ENCODE measurements at places on chromosomes 12 and 14.

GRCh38 chr12:104336115-104336514 is 32.6 kb downstream of the EID3 start:
- no peak for DNase-seq

- DNase-seq: no peak
Measured at GRCh38 chr14:71488703-71489191, 443.5 kb upstream of the RGS6 start.

DNA sequence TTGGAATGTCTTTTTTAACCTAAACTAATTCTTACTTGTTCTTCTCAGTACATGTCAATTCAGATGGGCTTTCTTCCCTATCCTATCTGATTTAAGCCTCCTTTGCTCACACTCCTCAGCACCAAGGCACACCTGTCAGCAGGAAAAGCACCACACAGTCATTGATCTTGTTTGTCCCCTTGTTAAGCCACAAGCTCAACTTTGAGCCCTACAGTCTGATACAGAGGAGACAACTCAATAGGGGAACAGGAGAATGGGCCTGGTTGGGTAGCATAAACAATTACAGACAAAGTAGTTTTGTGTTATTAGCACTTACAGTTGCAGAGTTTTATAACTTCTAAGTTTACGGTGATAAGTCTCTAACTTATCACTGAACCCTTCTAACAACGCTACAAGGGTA is 29.5 kb upstream of the SYCP3 start:
- no peak for DNase-seq

- DNase-seq: no peak
Measured at GRCh38 chr12:90965204-90965603, 10.2 kb upstream of the CCER1 start.

- no peak for DNase-seq
Measured at GRCh38 chr12:95258151-95258550, 40.5 kb downstream of the VEZT start.

- DNase-seq: no peak
Measured at GRCh38 chr12:122979908-122980182, 636 bp upstream of the ARL6IP4 start.

DNA sequence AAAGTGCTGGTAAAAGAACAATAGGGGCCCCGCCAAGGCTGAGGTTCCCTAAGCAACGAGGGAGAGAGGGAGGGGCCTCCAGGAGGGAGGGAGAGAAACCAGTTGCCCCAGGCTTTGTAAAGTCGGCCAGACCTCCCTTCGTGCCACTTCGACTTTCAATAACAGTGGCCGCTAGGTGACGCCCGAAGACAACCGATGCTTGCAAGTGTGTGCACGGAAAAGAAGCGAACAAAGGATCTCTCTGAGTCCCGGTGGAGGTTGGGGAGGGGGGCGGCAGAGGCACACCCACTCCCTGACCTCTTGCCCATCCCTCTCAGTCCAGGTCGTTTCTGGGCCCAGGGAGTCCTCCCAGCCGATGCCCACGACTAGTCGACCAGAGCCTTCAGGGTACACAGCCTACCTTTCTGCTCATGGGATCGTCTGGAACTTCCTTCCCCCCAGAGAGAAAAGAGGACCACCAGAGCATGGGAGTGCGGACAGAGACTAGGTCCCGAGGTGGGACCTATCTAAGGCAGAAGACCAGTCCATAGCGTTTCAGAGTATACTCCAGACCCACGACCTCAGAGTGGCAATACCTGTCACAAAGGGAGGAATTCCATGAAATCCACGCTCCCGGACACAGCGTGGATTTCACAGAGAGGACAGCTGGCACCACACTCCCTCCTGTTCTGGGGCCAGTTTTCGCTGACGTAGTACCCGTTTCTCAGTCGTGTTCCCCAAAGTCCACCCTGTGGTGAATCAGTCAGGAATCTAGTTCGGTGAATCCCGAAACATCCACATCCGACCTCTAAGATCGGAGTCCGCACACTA is 262.7 kb upstream of the ALG10B start:
- no peak for DNase-seq

- no peak for DNase-seq
Measured at GRCh38 chr14:96122496-96122895, 82.1 kb upstream of the BDKRB2 start.

DNA sequence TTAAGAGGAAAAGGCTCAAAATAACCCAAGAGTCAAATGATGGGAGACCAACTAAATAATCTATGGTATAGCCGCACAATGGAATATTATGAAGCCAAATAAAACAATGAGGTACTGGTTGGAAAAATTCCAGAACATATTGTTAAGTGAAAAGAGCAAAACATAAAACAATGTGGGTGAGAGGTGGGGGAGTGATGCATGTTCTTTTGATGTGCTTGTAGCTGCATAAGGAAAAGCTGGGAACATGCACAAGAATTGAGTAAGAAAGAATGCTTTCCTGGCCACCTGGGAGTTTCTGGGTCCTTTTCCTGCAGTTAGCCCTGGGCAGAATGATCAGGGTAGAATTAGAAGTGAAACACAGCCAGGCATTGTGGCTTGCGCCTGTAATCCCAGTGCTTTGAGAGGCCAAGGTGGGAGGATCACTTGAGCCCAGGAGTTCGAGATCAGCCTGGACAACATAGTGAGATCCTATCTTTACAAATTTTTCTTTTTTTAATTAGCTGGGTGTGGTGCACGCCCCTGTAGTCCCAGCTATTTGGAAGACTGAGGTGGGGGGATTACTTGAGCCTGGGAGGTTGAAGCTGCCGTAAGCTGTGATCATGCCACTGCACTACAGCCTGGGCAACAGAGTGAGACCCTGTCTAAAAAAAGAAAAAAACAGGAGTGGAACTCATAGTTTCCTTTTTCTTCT is 7.9 kb downstream of the ABCB9 start:
- no peak for DNase-seq

- DNase-seq: no peak
Measured at GRCh38 chr12:109105176-109105575, 7.8 kb downstream of the UNG start.

- DNase-seq: no peak
Measured at GRCh38 chr12:109302358-109302757, 6.7 kb downstream of the FOXN4 start.

GRCh38 chr12:130177635-130178242 is 15.5 kb downstream of the FZD10 start:
- no peak for DNase-seq

- DNase-seq: no peak
Measured at GRCh38 chr14:56137453-56137807, 19.2 kb downstream of the PELI2 start.

DNA sequence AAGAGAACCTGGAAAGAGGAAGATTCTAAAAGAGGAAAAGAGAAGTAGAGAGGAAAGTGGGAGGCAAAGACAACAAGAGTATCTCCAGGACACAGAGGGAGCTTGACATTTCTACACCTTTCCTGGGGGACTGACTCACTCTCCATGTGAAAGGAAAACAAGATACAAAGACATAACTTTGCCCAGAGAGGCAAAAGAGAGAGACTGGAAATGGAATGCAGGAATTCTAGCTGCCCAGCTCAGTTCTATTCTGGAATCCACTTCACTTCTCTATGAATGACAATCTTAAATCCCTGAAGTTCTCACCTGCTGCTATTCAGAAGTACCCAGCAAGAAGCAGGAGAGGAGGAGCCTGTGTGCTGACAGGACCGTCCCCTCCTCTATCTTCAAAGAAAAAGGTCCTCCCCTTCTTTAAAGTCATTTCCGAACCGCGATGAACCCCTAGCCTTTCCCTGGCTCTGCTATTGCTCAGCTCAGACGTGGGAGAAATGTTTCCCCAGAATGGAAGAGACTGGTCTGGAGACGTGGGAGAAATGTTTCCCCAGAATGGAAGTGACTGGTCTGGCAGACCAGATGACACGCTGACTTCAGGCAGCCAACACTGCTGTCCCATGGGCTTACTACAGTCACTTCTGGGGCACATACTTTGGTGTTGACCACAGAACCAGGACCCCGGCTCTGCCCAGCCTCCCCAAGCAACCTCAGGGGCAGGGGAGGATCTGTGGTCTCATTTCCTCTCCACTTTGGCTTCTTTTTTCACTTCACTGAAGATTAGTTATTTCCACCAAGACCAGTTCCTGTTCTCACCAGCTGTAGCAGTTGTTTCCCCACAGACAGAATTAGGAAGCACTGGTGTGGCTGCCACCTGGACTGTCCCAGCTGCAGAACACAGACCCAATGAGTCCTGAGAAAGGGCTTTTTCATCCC is 8.3 kb downstream of the FMNL3 start:
- peak; percentile 58 for DNase-seq

DNA sequence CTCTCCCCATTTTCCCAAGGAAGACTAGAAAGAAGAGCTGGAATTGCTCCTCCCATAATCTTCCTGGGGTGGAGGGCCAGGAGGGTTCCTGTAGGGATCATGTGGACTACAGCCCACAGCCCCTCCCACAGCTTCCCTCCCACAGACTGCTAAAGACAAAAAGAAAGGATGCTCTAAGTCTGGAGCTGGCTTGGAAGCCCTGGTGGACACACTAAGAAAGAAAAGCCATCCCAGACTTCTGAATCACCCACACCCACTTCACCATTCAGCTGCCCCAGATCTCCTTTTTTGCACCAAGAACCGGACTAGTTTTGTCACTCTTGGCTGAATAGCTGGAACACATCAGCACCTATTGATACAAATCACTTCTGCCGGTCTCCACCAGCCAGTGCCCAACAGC is 56.8 kb upstream of the PLXNC1 start:
- no peak for DNase-seq

DNA sequence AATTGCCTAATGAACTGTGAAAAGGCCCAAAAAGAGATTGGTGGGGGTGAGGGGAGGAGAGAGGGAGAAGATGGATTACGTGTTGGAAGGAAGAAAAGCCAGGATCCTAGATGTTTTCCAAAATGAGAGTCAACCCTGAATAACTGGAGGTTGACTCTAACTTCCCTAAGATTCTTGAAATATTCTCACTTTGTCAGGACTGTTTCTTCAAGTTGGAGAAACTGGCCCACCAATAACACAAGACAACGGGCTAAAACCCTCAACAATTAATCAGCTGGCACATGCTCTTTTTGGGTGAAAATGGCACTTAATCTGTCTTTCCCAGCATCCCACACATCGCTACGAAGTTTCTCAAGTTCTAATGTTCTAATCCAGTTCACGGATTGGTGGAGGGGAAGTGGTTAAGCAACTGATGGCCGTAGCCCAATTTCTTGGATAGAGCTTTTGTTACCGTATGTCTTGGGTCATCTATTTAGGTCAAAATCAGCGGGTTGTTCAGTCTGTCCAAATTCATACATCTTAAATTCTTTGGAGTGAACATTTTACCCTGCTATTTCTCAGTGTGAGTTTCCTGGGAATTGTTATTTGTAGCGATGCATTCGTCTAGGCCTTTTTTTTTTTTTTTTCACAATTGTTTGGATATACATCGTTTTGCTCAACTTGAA is 49.0 kb downstream of the GPHB5 start:
- DNase-seq: no peak

- no peak for DNase-seq
Measured at GRCh38 chr14:92986254-92987147, 63.6 kb downstream of the CHGA start.

DNA sequence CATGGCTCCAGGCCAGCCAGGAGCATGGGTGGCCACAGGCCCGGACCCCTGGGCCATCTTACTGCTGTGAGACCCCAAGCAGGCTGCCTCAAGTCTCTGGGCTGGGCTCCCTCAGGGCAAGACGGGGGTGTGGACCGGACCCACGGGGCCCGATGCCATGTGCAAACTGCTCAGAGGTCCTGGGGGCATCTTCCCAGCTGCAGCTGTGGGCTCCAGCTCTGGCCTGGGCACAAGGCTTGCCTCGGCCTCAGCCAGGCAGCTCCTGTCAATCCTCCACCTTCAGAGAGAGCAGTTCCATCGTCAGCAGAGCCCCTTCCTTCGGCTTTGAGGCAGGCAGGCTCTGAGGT is 12.4 kb upstream of the GPR132 start:
- DNase-seq: no peak

DNA sequence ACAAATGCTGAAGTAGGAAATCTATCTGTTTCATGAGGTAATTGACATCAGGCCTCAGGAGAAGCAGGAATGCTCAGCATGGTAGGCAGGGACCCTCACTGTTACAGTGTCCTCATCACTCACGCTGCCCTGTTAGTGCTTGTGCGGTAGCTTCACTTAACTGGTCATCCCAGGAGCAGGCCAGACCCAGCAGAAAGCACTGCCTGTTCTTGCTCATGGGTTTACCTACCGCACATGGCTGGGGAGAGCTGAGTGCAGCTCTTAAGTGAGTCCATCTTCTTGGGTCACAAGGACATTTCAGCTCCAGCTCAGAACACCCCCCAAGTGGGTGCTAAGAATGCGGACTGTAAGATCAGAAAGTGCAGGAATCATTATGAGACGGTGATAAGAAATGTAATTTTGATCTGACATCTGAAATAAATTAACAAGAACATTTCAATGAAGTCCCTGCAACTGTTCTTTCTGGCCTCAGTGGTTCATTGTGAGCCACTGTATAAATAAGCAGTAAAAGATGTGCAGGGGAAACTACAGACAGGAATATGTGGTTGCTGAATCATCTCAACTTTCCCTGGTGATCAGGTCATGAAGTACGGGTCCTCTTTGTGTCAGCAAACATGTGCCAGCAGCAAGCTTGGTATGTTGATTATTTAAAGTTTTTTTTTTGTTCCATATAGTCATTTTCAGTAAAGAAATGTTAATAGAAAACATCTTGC is 757.7 kb upstream of the TMEM132C start:
- no peak for DNase-seq

DNA sequence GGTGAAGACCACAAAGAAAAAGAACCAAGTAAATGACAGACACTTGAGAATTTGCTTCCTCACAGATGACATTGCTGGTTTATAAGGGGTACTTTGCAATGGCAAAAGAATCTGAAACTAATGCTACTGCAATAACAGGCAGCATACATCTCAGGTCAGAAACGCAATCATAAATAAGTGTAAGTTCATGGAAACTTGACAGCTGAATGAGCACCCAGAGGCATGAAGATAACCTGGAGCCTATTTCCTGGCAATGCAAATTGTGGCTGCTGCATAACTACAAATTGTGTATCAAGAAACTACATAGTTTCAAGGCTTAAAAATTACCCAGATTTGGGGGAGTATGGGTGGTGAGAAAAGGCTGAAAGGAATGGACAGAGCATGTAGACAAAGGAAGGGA is 8.5 kb upstream of the MYO1A start:
- DNase-seq: no peak

DNA sequence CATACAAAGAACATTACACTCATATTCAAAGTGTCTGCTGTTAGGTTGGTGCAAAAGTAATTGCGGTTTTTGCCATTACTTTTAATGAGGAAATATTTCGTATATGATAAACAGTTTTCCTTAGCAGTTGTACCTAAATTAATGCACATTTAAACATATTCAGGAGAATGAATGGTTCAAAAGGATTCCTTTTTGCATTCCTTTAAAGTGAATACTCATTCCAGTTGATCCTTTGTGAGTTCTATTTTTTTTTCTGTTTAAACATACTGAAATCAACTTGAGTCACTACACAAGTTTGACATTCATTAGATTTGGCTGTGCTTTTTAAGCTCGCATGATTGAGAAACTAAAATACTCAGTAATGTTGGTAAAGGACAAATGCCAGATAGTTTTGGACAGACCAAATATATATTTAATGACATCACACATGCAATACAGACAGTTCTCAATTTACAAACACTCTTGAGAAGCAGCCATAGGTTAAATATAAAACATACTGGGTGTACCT is 13.8 kb upstream of the SLC38A2 start:
- DNase-seq: peak; percentile 12

- DNase-seq: no peak
Measured at GRCh38 chr14:100304825-100305323, 1.4 kb downstream of the SLC25A29 start.

GRCh38 chr14:52602131-52602530 is 49.5 kb downstream of the GPR137C start:
- no peak for DNase-seq

GRCh38 chr14:54428527-54428926 is 12.6 kb downstream of the CNIH1 start:
- no peak for DNase-seq

GRCh38 chr12:76790564-76791552 is 26.9 kb downstream of the ZDHHC17 start:
- peak; percentile 40 for DNase-seq
